ENCODE measurements at places on chromosomes 4 and X.
A peak's percentile ranks its signal among the peaks of the same experiment; 100 is the strongest.

DNA sequence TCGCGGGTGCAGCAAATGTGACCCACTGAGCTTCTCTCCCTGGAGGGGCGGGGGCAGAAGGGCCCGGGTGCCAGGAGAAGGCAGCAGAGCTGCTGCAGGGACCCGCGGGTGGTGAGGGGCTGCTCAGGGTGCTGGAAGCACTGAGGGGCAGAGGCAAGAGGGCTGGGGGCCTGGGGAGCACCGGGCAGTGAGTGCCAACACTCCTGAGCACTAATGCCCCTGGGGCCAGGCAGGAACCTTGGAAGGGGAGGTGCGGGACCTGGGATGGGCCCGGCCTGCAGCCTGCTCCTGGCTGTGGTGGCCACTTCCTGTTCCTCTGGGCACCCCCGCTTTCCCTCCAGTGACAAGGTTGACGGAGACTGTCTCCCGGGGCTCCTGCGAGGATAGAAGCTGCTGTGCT lies 66.5 kb upstream of the ADRA2C start:
- DNase-seq: no peak

GRCh38 chrX:41875142-41875541 lies 48.2 kb downstream of the CASK start:
- DNase-seq: no peak

GRCh38 chrX:130120321-130120731 lies 10.0 kb upstream of the ELF4 start:
- DNase-seq: no peak

- DNase-seq: no peak
Observed at GRCh38 chrX:25427873-25428555, 412.2 kb upstream of the ARX start.

GRCh38 chr4:157792716-157793115 lies 380.1 kb downstream of the GASK1B start:
- no peak for DNase-seq

- DNase-seq: no peak
Observed at GRCh38 chr4:125750828-125751466, 436.2 kb downstream of the FAT4 start.

DNA sequence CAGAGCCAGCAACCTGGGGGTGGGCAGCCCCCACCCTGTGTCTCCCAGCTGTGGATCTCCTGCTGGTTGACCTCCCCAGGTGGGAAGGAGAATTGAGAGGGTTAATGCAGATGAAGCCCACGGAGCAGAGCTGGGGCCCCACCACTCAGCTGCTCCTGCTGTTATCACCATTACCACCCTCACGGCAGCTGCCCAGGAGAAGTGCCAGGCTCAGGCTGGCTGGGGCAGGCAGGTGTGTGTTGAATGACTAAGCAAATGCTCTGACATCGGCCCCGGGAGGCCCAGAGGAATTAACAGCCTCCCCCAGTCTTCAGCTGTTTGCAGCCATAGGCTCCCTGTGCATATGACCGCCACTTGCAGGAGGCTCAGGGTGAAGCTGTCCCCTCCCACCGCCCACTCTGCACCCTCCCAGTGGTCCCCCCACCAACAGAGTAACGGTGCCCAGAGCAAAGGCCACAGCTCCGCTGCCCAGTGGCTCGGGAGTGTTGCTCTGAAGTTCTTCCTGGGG lies 133.8 kb downstream of the CPZ start:
- no peak for DNase-seq

- DNase-seq: no peak
Observed at GRCh38 chr4:38160487-38161207, 200.4 kb downstream of the PTTG2 start.

DNA sequence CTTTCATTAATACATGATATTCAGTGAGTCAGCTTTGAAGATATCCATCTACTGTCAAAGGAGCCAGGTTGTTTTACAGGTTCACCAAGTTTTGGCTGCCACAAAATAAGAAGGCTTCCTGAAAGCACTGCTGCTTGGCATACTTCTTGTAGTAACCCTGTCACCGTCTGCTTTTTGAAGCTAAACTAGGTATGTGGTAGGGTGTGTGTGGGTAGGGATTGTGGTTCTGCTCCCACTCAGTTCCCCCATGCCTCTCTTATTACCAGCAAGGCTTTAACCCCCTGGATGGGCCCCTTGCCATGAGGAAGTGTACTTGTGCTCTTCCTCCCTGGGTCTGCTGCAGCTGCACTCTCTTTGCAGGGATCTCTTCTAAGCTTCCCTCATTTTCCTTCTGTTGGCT lies 191.2 kb downstream of the BANK1 start:
- DNase-seq: no peak

DNA sequence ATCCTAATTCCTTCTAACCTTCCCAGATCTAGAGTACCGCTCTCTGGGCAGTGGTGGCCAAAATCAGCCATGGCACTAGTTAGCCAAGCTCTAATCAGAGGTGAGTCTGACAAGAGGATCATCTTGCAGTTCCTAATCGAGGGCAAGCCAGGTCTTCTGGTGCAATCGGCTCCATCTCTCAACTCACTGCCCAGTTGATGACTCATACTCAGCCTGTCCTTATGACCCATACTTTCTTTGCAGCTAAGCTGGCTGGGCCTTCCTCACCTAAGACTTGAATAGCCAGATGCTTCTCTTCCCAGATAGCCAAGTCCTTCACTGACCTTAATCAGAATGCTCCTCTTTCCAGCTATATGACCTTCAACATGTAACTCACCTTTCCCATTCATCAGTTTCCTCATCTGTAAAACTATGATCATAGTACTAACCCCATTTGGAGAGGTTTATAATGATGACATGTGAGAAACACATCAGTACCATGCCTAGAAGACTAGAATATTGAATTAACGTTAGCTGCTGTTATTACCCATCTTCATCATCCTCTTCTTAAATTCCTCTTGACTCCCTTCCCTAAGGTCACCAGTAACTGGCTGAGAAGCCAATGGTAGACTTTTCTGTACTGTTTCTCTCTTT lies 57.1 kb downstream of the RELL1 start:
- DNase-seq: no peak

DNA sequence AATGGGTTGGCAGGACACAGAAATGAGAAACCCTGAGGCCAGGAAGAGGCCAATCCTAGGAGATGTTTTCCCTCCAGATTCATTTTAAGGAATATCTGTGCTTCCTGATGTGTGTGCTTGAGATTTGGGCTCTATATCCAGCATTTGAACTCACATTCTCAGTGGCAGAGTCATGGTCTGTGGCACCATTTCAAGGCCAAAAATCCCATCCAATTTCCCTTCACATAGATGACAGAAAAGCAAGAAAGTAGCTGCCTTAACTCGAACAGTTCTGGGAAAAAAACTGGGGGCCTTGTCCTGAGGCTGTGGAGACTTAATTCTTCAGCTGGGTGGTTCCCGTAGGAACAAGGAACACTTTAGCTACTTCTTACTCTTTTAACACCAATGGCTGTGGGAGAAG lies 27.4 kb downstream of the TAF7L start:
- DNase-seq: no peak

DNA sequence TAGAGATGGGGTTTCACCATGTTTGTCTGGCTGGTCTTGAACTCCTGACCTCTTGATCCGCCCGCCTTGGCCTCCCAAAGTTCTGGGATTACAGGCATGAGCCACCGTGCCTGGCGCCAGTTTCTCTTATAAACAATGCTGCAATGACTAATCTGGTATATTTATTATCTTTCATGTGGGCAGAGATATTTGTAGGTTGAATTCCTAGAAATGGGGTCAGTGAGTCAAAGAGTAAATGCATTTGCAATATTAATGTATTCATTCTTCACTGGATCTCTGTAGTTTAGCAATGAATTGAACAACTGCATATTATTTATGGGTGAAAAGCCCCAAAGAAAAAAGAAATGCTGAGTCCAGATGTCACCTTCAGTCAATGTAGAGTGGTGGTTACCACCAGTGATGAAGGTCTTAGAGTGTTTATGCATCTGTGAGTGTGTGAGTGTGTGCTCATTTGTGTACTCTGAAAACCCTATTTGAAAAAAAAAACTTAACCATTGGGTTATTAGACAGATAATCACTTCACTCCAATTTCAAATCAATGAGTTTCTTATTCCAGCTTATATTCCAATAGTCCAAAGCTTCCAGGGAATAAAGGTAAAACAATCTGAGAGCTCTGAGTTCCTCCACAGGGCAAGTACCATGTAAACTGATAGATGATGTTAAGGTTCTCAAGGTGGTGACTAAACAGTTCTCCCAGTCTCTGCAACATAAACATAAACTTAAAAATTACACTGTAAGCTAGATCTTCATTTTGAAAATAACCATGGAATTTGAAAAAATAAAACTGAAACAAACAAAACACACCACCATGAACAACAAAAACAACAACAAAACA lies 22.6 kb upstream of the CD38 start:
- no peak for DNase-seq

- peak; percentile 25 for DNase-seq
Observed at GRCh38 chrX:82218361-82218760, 1016.5 kb downstream of the SH3BGRL start.

- DNase-seq: no peak
Observed at GRCh38 chr4:109890076-109890475, 22.6 kb upstream of the EGF start.

DNA sequence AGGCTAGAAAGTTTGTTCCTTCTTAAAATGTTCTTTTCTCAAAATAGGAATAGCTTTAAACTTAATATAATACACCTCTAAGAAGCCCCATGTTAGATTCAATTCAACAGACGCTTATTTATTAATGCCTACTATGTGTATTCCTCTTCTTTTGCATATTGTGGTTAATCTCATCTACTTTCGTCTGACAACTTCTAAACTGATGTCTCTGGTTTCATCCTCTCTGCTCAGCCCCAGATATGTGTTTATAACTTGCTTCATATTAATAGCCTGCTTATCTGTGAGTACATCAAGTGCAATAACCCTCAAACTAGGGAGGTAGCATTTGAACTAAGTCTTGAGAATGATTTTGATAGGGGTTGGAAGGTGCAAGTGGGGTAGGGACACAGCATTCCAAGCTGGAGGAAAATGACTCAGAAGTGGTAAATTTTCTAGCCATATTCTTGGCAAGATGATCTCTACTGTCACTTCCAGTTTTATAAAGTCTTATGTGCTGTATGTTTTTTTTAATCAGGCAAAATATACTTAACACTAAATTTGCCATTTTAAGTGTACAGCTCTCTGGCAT lies 37.0 kb downstream of the STK26 start:
- DNase-seq: no peak

DNA sequence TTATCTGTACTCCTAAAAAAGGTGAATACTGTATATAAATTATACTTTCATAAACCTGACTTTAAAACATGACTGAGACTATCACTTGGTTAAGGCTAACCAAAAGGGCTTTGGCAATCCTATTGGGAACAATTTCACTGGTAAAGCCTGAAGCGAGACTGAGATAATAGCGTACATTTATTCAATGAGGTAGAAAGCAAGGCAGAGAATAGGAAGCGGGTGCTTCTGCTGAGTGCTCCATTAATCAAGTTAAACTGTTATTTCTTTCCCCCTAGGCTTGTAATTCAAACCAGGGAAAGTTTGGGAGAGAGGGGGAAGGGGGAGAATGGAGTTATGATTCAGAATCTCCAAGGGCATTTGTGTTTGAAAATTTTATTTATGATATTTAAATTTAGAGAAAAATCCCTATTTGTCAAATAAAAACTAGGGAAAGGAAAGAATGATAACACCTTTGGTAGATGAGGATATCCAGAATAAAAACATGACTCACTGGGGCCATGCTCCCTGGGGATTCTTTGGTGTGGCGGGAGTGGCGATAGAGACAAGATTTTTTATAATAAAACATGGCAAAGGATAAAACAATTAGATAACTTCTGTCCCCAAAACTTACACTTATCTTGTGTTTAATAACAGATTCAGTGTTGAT lies 34.6 kb upstream of the SORBS2 start:
- no peak for DNase-seq

- no peak for DNase-seq
Observed at GRCh38 chr4:1974840-1975239, 33.9 kb downstream of the NELFA start.

DNA sequence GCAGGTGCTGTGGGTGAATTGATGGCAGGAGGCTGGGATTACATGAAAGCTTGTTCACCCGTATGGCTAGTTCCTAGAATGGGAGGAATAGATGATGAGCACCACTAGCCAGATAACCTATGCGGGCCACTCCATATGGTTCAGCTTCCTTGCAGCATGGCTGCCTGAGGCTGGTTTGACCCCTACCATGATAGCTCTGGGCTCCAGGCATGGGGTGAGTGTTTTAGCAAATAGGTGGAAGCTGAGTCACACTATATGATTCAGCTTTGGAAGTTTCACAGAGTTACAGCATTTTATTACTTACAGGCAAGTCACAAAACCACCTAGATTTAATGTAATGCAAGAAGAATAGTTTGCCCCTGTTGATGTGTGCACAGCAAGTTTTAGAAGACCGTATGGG lies 603.2 kb downstream of the STIM2 start:
- DNase-seq: no peak

- DNase-seq: no peak
Observed at GRCh38 chr4:76974150-76974549, 24.6 kb downstream of the SEPTIN11 start.

GRCh38 chr4:73127839-73128453 lies 58.4 kb upstream of the COX18 start:
- DNase-seq: no peak

DNA sequence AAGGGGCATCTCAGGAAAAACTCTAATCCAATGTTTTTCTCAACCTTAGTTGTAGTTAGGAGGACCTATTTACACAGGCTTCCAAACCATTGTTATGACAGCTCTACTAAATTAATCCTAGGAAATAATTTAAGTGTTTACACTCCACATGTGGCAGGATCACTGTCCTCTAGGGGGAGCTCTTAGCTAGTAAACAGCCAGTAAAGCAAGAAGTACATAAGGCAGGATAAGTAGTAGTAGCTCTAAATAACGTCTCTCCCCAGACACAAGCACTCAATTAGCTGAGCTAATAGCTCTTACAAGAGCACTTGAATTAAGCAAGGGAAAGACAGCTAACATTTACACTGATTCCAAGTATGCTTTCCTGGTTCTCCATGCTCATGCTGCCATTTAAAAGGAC lies 37.3 kb downstream of the NUDT11 start:
- DNase-seq: no peak

- no peak for DNase-seq
Observed at GRCh38 chrX:30340753-30341152, 31.6 kb upstream of the NR0B1 start.

GRCh38 chr4:37389366-37389765 lies 144.8 kb downstream of the NWD2 start:
- DNase-seq: no peak

GRCh38 chr4:119647558-119647957 lies 19.0 kb upstream of the PDE5A start:
- no peak for DNase-seq

GRCh38 chrX:53281321-53281822 lies at the start of gene IQSEC2:
IQSEC2 (minus strand) TSS chrX:53281584.
- peak; percentile 14 for DNase-seq

- no peak for DNase-seq
Observed at GRCh38 chr4:152644130-152644529, 35.7 kb downstream of the TMEM154 start.

All from NCI-H1105 treated with DMSO at 0.1 percent for 48 hours (cell line).